ENCODE measurements at places on chromosomes 16 and 17. TPM values are rescaled to one million over a fixed set of nuclear protein-coding genes. Genes with fewer than 3 reads are reported as not detected.

DNA sequence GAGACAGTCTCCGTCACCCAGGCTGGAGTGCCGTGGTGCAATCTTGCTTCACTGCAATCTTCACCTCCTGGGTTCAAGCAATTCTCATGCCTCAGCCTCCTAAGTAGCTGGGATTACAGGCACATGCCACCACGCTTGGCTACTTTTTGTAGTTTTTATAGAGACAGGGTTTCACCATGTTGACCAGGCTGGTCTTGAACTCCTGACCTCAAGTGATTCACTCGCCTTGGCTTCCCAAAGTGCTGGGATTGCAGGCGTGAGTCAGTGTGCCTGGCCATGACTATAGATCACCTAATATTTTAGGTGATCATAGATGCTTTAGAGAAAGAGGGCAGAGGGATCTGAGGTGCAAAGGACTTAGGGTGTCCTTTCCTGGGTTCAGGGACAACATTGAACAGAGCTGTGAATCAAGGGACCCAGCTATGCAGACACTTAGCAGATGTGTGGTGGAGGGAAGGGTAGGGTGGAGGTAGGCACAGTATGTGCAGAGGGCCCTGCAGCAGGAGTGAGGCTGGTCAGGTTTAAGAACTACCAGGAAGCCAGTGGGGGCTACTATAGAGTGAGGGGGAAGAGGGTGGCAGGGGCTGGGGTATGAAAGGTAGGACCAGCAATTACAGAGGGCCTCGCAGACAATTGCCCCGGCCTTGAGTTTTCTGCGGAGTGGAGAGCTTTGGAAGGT is 116.5 kb downstream of the CMIP start:
- DNase-seq, result peak; percentile 19

Gene HID1
- 0.10 TPM for total RNA-seq

GRCh38 chr16:1950559-1950958 is 3.9 kb downstream of the RPL3L start:
- no peak for DNase-seq

Gene CMC2
- 148 TPM for total RNA-seq

DNA sequence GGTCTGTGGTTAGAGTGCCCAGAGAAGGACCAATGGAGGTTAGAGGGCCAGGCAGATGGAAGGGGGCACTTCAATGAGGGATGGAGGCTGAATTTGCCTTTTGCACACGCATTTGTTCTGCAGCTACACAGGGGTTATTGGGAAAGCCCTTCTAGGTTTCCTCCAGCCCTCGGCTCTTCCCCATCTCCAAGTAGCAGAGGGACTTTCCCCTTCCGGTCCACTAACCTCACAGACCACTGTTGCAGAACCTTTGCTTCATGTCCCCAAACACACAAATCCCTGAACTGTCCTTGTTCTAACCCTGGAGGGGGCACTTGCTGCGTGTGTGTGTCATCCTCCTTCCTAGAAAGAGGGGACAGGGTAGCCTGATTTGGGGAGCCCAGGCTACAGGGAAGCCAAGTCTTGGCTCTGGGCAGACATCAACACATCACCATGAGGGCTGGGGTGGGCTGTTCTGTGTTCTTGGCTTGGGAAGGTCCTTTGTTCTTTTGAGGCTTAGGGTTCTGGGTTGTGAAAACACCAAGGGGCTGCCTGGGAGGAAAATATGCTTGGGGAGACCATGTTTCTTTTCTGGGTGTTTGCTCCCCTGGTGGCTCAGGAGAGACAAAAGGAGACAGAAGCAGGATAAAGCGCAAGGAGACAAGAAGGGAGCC is 7.3 kb upstream of the NR1D1 start:
- DNase-seq, result no peak

- DNase-seq, result no peak
These were observed 333.5 kb downstream of the NPIPA8 start for GRCh38 chr16:18003033-18003432.

GRCh38 chr16:67104845-67105244 is 4.9 kb upstream of the PHAF1 start:
- DNase-seq, result no peak

- DNase-seq, result peak; percentile 35
These were observed 73.8 kb upstream of the HNF1B start for GRCh38 chr17:37818689-37819088.

DNA sequence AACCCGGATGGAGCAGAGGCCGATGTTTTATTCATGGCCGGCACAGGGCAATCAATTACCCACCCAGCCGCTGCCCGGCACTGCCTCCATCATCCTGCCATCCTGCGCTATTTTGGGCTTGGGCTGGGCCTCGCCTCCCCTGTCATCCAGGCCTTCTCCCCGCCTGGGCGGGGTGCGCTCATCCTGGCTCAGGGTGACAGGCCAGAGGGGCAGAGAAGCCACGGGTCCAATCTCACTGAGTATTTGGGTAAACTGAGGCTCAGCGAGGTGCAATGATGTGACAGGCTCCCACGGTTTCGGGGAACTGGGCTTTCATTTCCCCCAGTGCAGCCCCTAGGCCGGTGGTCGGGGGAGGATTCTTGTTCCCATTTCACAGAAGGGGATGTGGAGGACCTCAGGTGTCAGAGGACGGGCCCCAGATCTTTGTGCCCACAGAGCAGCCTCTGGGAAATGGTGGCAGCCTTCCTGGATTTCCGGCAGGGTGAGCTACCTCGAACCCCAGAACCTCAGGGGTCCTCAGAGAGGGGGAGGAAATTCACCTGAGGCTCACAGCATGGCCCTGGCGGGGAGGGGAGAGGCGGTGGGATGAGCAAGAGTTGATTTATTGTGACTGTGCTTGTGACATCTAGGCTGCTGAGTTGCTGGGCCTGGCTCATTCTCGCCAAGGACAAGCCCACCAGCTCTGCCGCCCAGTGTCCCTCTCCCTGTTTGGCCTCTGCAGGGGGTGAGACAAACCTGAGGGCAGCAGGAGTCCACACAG is 23.8 kb upstream of the KCNJ12 start:
- DNase-seq, result no peak

Gene SNX20
- not detected for total RNA-seq

Gene SLC35B1
- total RNA-seq, result 63.8 TPM

Gene DNAAF1
- not detected for total RNA-seq

- no peak for DNase-seq
These were observed 9.6 kb upstream of the MTSS2 start for GRCh38 chr16:70695331-70696070.

DNA sequence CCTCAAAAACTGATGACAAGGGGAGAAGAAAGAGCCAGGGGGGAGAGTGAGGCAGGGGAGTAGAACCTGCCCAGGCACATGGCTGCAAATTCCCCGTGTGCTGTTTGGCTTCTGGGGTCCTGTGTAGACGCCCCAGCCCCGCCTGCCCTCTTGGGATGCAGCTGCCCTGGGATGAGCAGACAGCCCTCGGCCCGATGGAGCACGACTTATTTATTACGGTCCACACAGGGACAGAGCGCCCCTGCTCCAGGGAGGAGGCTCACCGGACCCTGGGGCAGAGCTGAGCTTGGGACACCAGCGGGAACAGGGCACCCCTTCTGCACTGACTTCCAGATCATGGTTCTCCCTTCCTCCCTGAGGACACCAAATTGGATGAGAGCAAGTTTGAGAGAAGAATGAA is 9.1 kb downstream of the LDHD start:
- no peak for DNase-seq

DNA sequence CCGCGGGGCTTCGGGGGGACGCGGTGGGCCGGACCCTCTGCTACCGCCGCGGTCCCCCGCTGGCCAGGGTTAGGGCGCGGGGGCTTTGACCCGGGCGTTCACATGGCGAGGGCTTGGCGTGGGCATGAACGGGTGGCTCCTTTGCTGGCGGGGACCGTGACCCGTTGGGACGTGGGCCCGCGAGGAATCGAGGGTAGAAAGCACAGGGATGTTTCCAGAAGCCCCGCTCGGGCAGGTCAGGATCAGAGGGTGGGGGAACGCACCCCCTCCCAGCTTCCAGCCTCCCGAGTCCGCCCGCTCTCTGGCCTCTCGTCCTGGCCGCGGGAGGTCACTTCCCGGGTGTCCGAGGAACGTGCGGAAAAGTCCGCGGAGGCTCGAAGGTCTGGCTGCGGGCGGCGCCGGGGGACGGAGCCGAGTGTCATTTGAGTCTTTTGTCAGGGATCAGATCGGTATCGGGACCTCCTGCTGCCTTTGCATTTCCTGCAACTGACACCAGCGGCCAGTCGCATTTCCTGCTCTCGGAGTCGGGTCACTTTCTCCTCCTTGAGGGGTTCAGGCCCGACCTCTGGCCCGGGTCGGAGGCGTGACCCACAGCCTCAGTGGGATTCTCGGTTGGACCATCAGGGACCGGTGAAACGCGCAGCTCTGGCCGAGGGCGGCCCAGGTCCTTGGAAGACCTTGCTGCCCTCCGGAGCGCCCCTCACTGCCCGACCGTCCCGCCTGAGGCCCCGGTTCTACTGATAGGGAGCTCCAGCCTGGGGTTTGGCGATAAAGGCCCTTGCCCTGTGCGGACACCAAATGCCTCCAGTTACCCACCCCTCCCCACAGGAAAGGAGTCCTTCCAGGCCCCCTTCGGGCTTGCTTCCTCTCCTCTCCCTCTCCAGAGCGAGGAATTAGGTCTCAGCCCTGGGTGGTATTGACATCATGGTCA is 702 bp upstream of the WNT3 start:
- DNase-seq, result no peak

GRCh38 chr16:35176449-35176848 is 1717.0 kb downstream of the TP53TG3F start:
- DNase-seq, result no peak

DNA sequence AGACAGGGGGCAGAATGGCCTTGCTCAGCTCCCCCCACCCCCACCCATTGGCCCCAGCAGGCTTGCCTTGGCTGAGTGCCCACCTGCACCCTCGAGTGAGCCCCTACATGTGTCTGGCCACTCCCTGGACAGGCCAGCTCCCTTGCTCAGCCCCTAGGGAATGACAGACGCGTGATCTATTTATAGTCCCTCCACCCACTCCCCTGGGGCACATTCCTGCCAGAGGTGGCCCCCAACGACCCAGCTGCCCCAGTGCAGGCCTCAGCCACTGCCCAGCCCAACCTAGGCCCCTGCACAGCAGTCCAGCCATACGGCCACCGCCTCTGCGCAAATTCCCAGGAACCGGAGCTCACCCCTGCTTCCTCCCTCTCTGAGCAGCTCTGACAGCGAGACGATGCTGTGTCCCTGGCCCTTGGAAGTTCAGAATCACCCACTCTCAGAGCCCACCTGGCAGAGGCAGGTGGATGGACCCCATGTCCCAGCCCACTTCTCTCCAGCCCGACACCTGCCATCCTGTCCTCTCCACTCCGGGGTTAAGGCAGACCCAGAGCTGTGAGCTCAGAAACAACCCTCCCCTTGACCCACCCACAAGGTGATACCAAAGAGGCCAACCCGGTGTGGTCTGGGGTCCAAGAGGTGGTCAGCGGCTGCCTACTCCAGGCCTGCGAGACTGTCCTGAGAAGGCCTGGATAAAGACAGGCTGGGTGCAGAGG is 11.5 kb upstream of the P2RX1 start:
- DNase-seq, result no peak

DNA sequence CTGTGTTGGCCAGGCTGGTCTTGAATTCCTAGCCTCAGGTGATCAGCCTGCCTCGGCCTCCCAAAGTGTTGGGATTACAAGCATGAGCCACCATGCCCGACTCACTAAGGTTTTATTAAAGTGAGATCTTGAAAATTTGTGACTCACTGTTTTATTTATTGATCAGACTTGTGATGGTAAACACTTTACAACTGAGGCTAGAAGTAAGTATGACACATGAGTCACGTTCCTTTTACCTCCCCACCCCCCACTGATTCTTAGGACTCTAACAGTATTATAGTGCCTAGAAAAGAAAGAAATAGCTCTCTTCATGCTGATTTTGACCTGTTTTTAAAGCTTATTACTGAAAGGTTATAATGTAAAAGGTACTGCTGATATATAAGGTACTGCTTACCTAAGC is 160.6 kb downstream of the TANC2 start:
- DNase-seq, result no peak

Gene OR3A2
- not detected for total RNA-seq

Gene ARHGAP23
- 6.3 TPM for total RNA-seq

DNA sequence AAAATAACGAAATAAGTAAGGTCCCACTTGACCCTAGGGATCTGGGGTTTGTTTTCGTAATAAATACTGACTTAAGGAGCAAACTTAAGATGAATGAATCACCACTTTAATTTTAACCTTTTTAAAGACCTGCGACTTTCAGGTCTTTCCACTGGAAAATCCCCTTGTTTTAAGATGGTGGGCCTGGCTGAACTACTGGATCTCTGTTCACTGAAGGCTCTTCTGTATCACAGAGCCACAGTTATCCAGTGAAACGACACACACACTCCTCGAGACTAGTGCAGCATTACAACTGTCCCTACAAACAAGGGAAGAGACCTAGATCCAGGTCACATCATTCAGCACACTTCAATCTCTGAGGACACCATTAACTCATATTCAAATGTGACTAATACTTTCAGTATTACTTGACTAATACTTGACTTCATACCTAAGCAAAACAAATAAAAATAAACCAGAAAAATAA is 299.0 kb downstream of the CEP112 start:
- DNase-seq, result no peak

- DNase-seq, result peak; percentile 78
These were observed at the start of gene CCDC40 for GRCh38 chr17:80035937-80036714. TSS of gene CCDC40 (plus strand) at chr17:80036642. CDS start at chr17:80036663, 21 bp downstream.

GRCh38 chr16:11402745-11403533 is 57.7 kb downstream of the RMI2 start:
- DNase-seq, result no peak

DNA sequence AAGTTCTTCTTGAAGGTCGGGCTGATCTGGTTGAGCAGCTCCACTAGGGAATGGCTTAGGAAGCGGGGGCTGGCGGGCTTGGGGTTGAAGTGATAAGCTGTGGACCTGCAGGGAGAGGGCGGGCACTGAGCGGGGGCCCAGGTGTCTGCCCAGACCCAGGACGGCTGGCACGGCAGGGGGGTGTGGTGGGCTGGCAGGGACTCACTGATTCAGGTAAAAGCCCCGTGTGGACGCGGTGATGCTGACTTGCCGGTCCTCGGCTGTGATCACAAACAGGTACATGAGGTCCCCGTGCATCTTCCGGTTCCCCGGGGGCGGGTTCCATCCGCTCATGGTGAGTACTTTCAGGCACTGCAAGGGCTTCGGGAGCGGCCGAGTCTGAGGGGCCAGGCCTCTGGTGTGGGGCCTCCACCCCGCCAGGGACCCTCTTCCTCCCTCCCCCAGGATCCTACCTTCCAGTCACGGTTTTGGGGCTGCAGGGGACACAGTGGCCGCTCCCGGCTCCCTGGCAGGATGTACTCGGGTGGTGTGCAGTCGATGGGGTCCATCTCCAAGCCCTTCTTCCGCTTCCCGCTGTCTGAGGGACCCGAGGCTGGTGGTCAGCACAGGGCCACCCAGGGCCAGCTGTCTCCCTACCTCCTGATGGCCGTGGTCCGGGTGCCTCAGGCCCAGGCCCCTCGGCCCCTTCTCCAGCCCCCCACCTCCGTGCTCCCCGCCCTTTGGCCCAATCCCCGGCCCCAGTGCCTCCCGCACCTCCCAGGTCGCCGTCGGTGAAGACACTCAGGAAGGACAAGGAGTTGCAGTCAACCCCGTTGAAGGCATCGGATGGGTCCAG is 10.2 kb downstream of the CLUH start:
- no peak for DNase-seq

Gene TBC1D3
- total RNA-seq, result not detected

Gene CA5A
- total RNA-seq, result not detected

GRCh38 chr17:53757559-53757958 is 65.2 kb upstream of the KIF2B start:
- DNase-seq, result no peak

GRCh38 chr17:18079543-18079942 is 8.2 kb upstream of the DRG2 start:
- DNase-seq, result no peak

All from RPMI7951 (cell line).